Stimulated activated CD4-positive, alpha-beta T cell treated with anti-CD3 and anti-CD28 coated beads, TNF-alpha, amount 100 ng/mL, for 1 hour (primary cell): ENCODE measurements at places on chromosomes 6 and 20.
A peak's percentile ranks its signal among the peaks of the same experiment; 100 is the strongest.

GRCh38 chr6:138443979-138444378 is 40.0 kb downstream of the HEBP2 start:
- no peak for DNase-seq

DNA sequence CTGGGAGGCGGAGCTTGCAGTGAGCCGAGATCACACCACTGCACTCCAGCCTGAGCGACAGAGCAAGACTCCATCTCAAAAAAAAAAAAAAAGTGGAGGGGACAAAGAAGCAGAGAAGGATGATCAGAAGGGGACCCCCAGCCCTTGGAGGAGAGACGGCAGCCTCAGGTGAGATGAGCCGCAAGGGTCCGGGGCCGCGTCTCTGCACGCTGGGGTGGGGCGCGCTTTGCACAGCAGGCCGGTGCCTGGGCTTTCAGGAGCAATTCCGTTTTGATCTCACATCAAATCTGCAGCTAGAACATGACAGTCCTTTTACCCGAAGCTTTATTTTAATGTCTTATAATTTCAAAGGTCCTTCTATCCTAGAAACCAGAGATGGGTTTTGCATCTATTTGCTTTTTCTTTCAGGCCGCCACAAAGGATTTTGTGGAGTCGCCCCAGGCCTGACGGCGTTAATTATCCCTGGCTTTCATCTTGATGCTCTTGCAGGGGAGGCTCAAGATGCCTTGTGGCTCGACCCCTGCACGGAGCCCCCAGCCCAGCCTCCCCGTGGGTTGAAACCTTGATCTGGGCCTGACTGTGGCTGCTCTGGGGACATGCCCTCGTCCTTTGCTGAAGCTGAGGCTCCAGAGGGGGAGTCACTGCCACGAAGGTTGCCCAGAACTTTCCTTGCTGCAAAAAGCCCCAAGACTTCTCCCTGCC is 17.3 kb downstream of the HRH3 start:
- DNase-seq = no peak

GRCh38 chr6:52227495-52227894 is 16.8 kb downstream of the IL17F start:
- DNase-seq = peak; percentile 6

GRCh38 chr20:52655395-52655794 is 316.8 kb upstream of the TSHZ2 start:
- no peak for DNase-seq

DNA sequence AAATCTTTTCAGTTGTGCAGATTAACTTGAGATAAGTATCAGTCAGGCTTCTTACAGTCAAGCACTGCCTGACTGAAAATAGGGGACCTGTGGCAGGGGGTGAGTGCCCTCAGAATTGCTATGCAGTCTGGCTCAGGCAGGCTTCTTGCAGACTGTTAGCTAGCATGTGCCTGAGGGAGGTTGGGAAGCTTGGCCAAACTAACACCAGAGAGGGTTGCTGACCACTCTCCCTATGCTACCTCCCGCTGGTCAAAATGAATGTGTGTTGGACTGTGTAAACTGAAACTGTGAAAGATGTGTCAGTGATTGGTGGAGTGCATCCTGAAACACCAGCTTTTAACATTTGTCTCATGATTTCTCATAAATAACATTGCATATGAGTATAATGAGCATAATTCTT is 622.3 kb upstream of the IMPG1 start:
- no peak for DNase-seq

- no peak for DNase-seq
Measured at GRCh38 chr20:17688965-17689364, 6.9 kb upstream of the RRBP1 start.

DNA sequence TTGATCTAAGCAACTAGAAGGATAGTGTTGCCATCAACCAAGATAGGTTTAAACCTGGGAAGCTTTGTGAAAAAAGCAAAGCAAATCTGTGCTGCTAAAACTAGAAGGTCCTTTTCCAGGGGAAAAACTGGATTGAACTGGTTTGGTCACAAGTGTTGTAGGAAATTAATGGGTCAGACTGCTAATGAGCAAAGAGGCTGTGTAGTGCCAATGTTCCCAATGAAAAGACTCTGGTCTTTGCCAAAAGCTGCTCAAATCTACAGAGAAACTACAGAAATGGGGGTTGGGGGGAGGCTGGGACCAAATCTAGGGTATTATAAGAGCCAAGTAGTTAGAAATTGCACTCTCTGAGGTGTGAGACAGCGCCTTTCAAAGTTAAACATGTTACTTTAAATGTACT is 85.0 kb downstream of the PLCG1 start:
- no peak for DNase-seq

- no peak for DNase-seq
Measured at GRCh38 chr6:53915026-53915691, 120.4 kb downstream of the LRRC1 start.

DNA sequence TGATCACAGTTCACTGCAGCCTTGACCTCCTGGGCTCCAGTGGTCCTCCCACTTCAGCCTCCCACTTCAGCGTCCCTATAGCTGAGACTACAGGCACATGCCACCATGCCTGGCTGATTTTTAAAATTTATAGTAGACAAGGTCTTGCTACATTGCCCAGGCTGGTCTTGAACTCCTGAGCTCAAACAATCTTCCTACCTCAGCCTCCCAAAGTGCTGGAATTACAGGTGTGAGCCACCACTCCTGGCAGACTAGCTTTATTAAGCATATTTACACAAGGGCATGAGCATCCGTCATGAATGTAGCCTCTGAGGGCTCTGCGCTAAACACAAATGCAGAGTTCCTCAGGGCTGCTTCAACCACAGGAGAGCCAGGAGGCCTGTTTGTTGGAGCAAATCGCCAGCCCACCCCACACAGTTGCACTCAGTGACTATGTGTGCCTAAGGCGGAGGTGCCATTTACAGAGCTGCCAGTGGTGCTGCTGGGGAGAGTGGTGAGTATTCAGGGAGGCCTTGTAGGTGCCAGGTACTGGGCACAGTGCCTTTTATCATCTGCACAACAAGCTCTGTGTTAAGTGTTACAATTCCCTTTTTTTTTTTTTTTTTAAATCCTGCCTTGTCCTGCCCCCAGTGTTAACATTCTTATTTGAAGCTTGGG is 78.2 kb downstream of the PSMG4 start:
- no peak for DNase-seq

DNA sequence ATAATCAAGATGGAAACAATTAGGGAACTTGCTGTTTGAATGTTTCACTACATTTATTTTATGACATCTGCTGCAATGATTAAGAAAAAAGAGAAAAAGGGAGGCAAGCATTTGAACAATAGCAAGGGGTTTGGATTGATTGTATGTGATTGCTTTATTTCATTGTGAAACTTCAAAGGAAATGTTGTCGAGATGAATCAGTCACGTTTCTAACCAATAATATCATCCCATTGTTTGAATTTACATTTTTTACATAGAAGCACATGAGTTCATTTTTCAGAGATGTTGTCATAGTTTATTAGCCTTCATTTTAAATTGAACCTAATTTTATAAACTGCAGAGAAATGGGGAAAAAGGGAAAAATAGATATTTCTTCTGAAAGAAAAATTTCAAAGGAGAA is 572.0 kb downstream of the KIF16B start:
- DNase-seq = no peak

- no peak for DNase-seq
Measured at GRCh38 chr6:74451953-74452352, 753.9 kb downstream of the COL12A1 start.

GRCh38 chr20:62500237-62500864 is 24.6 kb upstream of the GATA5 start:
- peak; percentile 81 for DNase-seq

- no peak for DNase-seq
Measured at GRCh38 chr6:112085286-112086065, 1.8 kb downstream of the TUBE1 start.

DNA sequence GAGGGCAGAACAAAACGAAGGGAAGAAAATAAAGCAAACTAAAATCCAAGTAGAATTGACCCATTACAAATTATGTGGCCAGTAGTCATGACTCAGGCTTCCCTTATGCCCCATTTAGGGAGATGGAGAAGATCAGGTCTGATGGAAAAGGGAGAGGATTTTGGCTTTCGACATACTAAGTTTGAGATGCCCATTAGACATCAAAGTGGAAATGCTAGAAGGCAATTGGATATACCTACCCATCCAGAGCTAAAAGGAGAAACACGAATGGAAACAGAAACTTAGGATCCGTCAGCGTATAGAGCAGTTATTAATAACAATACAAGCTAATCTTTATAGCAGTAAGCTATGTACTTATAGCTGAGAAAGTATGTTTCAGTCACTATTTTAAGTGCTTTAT is 4.8 kb downstream of the TRPC4AP start:
- no peak for DNase-seq

DNA sequence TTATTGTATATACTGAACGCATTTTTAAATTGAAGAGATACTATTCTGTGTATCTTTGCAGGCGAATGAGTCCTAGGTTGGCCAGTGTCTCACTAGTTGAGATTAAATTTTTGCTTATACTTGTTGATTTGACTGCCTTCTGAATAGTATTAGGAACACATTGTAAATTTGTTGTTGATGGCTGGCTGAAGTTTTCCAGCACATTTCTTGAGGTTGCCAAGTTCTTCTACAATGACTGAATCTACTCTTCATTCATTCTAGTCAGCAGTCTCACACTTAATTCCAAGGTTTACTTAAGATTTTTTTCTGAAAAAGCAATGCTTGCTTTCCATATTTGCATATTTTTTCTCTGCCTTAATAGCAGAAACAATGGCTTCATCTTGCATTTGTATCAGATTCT is 151.7 kb downstream of the ZFAND3 start:
- no peak for DNase-seq

GRCh38 chr6:85565736-85566135 is 27.9 kb downstream of the SNX14 start:
- no peak for DNase-seq

GRCh38 chr6:41963371-41963770 is 21.8 kb upstream of the CCND3 start:
- DNase-seq = no peak

- no peak for DNase-seq
Measured at GRCh38 chr20:62381202-62381797, 5.6 kb upstream of the RPS21 start.
